ENCODE measurements at places on chromosomes 6 and 20. TPM values are rescaled to one million over a fixed set of nuclear protein-coding genes. Genes with fewer than 3 reads are reported as not detected.
A peak's percentile ranks its signal among the peaks of the same experiment; 100 is the strongest.

DNA sequence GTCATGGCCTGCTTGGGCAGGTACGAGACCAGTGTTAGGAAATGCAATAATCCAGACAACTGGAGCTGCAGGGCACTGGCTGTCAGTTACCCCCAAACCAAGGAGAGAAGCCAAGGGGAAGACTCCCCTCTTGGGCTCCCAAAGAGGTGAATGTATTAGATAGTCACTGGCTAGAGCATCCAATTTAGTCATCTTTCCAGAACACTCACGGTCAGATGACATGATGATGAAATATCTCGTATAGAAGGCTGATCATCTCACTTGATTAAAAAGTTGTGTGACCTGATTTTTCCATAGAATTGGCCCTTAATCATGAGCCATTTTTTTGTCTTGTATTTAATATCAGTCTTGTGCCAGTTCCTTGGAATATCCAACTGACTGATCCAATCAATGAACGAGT is 40.7 kb downstream of the SLC22A3 start:
- H3K36me3 ChIP-seq, result no peaks in the 10 kb centered on the region
- H3K4me1 ChIP-seq, result peaks cover 12% of the 10 kb centered on the region
- DNase-seq, result no peak
- no peak overlapping the region for H3K27ac ChIP-seq

The TMEM74B gene
- 0.14 TPM for polyA plus RNA-seq

- no peak overlapping the region for H3K4me3 ChIP-seq
- no peaks in the 10 kb centered on the region for H3K4me1 ChIP-seq
- no peaks in the 10 kb centered on the region for H3K27me3 ChIP-seq
These were observed 8.2 kb downstream of the RTN4IP1 start for GRCh38 chr6:106620931-106621672.

The WASF1 gene
- 3.2 TPM for polyA plus RNA-seq

GRCh38 chr6:160259143-160259425 is 463 bp upstream of the SLC22A2 start:
- no peaks in the 10 kb centered on the region for H3K36me3 ChIP-seq
- H3K4me3 ChIP-seq, result no peak overlapping the region
- no peak for DNase-seq
- H3K27ac ChIP-seq, result no peak overlapping the region
- peaks cover 14% of the 10 kb centered on the region for H3K4me1 ChIP-seq

The FOXS1 gene
- polyA plus RNA-seq, result 0.31 TPM

- peaks cover 54% of the 10 kb centered on the region for H3K4me1 ChIP-seq
- H3K27ac ChIP-seq, result peak within 1 kb of the TSS; percentile 90
- H3K36me3 ChIP-seq, result no peaks in the 10 kb centered on the region
- no peaks in the 10 kb centered on the region for H3K27me3 ChIP-seq
- H3K4me3 ChIP-seq, result peak within 1 kb of the TSS; percentile 65
- DNase-seq, result peak; percentile 87
These were observed at the start of gene C6orf47 for GRCh38 chr6:31660381-31661261. C6orf47 (minus strand) TSS chr6:31660778; CDS start chr6:31659947, 831 bp downstream.

Data from liver (tissue), 10 donors.